Placental epithelial cell (primary cell): ENCODE measurements at places on chromosomes 7 and 10. TPM values are rescaled to one million over a fixed set of nuclear protein-coding genes. Genes with fewer than 3 reads are reported as not detected.

The ZNF488 gene
- total RNA-seq, result 2.7 and 5.0 TPM in 2 replicates

The GLI3 gene
- total RNA-seq, result 1.8 and 3.1 TPM in 2 replicates

The NPS gene
- total RNA-seq, result not detected in 2 replicates

The CAV2 gene
- 271 and 366 TPM in 2 replicates for total RNA-seq

The IRF5 gene
- under 0.01 and 0.22 TPM in 2 replicates for total RNA-seq

The TEX47 gene
- total RNA-seq, result not detected in 2 replicates

The TMUB1 gene
- 29.1 and 44.4 TPM in 2 replicates for total RNA-seq

The TMEM236 gene
- total RNA-seq, result 0.39 and 0.43 TPM in 2 replicates

The GDF2 gene
- total RNA-seq, result not detected in 2 replicates

The SPDYE16 gene
- total RNA-seq, result under 0.01 and 0.39 TPM in 2 replicates

The C7orf57 gene
- 0.11 and 0.39 TPM in 2 replicates for total RNA-seq

The SLC16A9 gene
- total RNA-seq, result under 0.01 TPM in 1 of 2 replicates, not detected in the other
